Forelimb muscle (tissue), 1 donor: ENCODE measurements at places on chromosomes 7 and 10. TPM values are rescaled to one million over a fixed set of nuclear protein-coding genes. Genes with fewer than 3 reads are reported as not detected.

GRCh38 chr10:49039409-49039808 lies 75.9 kb downstream of the VSTM4 start:
- no peak for DNase-seq

The SAP25 gene
- polyA plus RNA-seq, result 3.5 TPM

GRCh38 chr10:13528875-13529713 lies at the start of gene BEND7:
Gene BEND7 (minus strand): TSS chr10:13529014. CDS start chr10:13528533, 481 bp downstream.
- no peak for DNase-seq

DNA sequence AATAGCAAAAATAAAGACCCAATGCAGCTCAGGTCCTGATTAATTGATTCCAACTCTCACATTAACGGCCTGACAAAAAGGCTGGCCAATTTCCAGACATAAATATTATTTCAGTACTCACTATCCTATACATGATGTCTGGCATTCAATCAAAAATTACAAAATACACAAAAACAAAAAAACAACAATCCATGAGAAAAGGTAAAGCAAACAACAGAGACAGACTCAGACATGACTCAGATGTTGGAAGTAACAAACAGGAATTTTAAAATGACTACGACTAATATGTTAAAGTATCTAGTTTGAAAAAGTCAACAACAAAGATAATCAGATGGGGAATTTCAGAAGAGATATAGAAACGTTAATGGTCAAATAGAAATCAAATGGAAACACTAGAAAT lies 152.8 kb downstream of the AMPH start:
- no peak for DNase-seq

- DNase-seq, result no peak
Observed at GRCh38 chr10:12969951-12970350, 31.6 kb downstream of the CCDC3 start.

The FAM24A gene
- not detected for polyA plus RNA-seq

The OR9A2 gene
- polyA plus RNA-seq, result not detected

DNA sequence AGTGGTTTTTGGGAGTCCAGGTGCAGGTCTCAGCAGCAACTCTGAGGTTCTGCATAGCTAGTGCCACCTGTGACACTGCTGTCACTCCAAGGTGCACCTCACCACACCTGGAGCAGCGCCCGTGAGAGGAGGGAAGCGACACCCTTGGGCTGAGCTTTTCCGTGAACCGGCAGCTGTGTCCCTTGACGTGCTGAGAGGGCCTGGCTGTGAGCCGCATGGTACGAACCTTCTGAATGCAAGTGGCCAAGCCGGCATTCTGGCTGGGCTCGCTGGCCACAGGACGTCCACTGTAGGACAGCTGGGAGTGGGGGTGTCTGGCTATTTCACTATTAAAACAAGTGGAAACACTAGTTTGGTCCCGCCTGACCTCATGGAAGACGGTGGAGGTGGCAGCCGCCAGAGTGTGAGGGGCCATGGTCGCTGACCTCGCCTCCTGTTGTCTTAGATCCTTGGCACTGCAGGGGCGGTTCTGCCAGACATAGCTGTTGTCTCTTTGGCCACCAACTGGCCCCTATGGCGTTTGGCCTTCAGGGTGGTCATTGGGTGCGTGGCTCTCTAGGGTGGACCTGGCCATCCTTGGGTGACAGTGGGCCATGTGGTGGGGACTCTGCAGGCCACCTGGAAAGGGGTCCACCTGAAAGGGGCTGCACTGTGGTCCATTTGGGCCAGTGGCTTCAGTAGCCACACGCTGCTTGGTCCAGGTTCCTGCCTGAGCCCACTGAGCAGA lies 12.9 kb downstream of the INPP5A start:
- DNase-seq, result no peak

The HHEX gene
- polyA plus RNA-seq, result 7.3 TPM

The AUTS2 gene
- 80.7 TPM for polyA plus RNA-seq

- no peak for DNase-seq
Observed at GRCh38 chr10:36886303-36886891, 239.0 kb upstream of the ANKRD30A start.

- no peak for DNase-seq
Observed at GRCh38 chr7:2063563-2064260, 169.0 kb downstream of the MAD1L1 start.

The NEUROG3 gene
- polyA plus RNA-seq, result not detected

- DNase-seq, result no peak
Observed at GRCh38 chr7:74343281-74344131, 54.3 kb downstream of the CLIP2 start.

- DNase-seq, result no peak
Observed at GRCh38 chr7:24842029-24842428, 84.8 kb upstream of the GSDME start.
